ENCODE measurements at places on chromosomes 6 and 20. TPM values are rescaled to one million over a fixed set of nuclear protein-coding genes. Genes with fewer than 3 reads are reported as not detected.

- no peak overlapping the region for H3K27ac ChIP-seq
- H3K4me1 ChIP-seq, result peaks cover 30% of the 10 kb centered on the region
- H3K4me3 ChIP-seq, result no peak overlapping the region
- DNase-seq, result no peak
- no peaks in the 10 kb centered on the region for H3K36me3 ChIP-seq
Measured at GRCh38 chr6:170237999-170238740, 52.7 kb downstream of the DLL1 start.

GRCh38 chr6:129628101-129628815, 81.7 kb downstream of the ARHGAP18 start:
- DNase-seq, result no peak
- H3K27ac ChIP-seq, result no peak overlapping the region
- H3K27me3 ChIP-seq, result no peaks in the 10 kb centered on the region
- H3K4me1 ChIP-seq, result peaks cover 3% of the 10 kb centered on the region

The RSPO4 gene
- 0.86 TPM for total RNA-seq

- no peak for DNase-seq
- no peak overlapping the region for H3K4me3 ChIP-seq
- H3K27me3 ChIP-seq, result no peaks in the 10 kb centered on the region
- no peaks in the 10 kb centered on the region for H3K4me1 ChIP-seq
- H3K36me3 ChIP-seq, result no peaks in the 10 kb centered on the region
Measured at GRCh38 chr6:54195637-54196036, 84.4 kb downstream of the MLIP start.

The TMEM200A gene
- total RNA-seq, result 25.4 TPM

The ACTL10 gene
- 1.0 TPM for total RNA-seq

DNA sequence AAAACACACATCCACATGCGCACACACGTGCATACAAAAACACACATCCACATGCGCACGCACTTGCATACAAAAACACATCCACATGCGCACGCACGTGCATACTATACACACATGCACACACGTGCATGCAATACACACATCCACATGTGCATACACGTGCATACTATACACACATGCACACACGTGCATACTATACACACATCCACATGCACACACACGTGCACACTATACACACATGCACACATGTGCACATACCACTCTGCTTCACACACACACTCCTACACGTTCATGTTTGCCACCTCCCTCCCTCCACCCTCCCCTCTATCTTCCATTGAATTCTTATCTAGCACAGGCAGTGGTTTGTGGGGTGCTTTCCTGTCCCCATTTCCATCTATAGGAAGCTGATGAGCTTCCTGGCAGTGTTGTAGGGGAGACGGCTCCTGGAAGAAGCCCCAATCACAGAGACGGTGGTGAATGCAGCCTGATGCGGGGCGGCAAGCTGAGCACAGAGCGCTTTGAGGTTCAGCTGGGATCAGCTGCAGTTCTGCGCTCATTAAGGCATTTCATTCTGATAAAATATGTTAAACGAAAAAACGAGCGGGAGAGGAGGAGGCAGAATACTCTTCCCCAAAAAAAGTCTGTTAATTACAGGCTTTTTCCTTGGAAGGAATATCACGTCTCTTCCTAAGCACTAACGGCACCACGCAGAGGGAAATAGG, 287.7 kb downstream of the TAF4 start:
- H3K27me3 ChIP-seq, result peaks cover 2% of the 10 kb centered on the region
- H3K4me3 ChIP-seq, result no peak overlapping the region
- H3K36me3 ChIP-seq, result peaks cover 16% of the 10 kb centered on the region
- H3K4me1 ChIP-seq, result no peaks in the 10 kb centered on the region
- DNase-seq, result no peak

GRCh38 chr6:152701081-152701862, 3.6 kb downstream of the MYCT1 start:
- no peak overlapping the region for H3K27ac ChIP-seq
- no peaks in the 10 kb centered on the region for H3K27me3 ChIP-seq
- no peak for DNase-seq

The TNF gene
- total RNA-seq, result not detected

DNA sequence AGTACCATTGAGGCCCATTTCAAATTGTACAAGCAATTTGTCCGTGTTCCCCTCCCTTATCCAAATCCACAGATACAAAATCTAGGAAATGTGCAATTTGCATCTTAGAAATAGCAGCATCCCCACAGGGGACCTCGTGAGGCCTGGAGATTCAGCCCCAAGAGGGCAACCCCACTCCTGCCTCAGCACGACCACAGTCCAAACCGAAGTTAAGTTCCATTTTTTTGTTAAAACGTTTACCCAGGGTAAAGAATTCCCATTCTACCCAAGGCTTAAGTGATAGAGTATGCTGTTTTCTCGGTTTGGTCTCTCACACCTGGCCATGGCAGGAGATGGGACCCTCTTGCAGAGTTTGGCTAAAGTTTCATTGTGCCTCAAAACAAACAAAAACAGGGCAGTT, 41.2 kb downstream of the PLCG1 start:
- no peak for DNase-seq
- H3K27me3 ChIP-seq, result peaks cover 11% of the 10 kb centered on the region
- peaks cover 3% of the 10 kb centered on the region for H3K36me3 ChIP-seq
- no peak overlapping the region for H3K4me3 ChIP-seq

- peaks cover 9% of the 10 kb centered on the region for H3K27me3 ChIP-seq
- peaks cover 13% of the 10 kb centered on the region for H3K4me1 ChIP-seq
- no peak overlapping the region for H3K27ac ChIP-seq
- no peaks in the 10 kb centered on the region for H3K36me3 ChIP-seq
- DNase-seq, result no peak
- H3K4me3 ChIP-seq, result no peak overlapping the region
Measured at GRCh38 chr20:48409055-48409615, 418.7 kb downstream of the PREX1 start.

The CFAP206 gene
- total RNA-seq, result 1.9 TPM

The TFEB gene
- 3.1 TPM for total RNA-seq

The EYS gene
- 13.2 TPM for total RNA-seq

DNA sequence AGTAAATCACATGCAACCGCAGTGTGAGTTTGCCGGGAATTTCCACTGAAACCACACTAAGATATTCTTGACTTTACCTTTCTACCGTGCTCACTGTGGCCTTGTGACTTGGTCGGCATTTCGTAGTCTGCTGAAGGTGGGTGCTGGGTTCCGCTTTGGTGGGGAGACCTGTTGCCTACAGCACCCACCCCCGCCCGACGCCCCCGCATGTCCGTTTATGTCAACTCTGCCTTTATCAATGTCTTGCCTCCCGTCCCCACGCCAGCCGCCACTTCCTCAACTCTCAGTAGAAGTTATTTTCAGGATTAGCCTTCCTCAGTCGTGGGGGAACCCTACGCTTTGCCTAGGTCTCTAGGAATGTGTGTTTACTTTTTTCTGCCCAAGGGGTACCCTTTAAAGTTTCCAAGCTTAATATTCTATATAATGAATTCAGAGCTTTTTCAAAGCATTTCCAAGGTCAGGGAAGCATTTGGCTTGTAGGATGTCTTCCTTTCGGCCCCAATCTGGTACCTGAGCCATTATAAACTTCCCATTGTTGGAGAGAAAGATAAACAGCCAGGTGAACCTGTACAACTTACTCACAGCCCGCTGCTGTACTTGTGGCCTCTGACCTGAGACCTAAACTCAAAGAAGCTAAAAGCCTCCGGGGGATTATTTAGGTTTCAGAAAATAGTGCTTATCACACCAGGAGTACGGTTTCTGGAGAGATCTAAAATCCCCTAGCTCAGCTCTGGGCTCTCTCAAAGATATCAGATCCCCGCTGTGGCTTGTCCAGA, 54.2 kb downstream of the TBC1D7 start:
- no peak overlapping the region for H3K27ac ChIP-seq
- no peaks in the 10 kb centered on the region for H3K27me3 ChIP-seq
- no peaks in the 10 kb centered on the region for H3K4me1 ChIP-seq
- no peak for DNase-seq
- no peaks in the 10 kb centered on the region for H3K36me3 ChIP-seq

- DNase-seq, result no peak
- no peak overlapping the region for H3K27ac ChIP-seq
- H3K4me1 ChIP-seq, result peaks cover 13% of the 10 kb centered on the region
Measured at GRCh38 chr6:41452763-41453162, 93.4 kb upstream of the FOXP4 start.

The BPIFB4 gene
- not detected for total RNA-seq

DNA sequence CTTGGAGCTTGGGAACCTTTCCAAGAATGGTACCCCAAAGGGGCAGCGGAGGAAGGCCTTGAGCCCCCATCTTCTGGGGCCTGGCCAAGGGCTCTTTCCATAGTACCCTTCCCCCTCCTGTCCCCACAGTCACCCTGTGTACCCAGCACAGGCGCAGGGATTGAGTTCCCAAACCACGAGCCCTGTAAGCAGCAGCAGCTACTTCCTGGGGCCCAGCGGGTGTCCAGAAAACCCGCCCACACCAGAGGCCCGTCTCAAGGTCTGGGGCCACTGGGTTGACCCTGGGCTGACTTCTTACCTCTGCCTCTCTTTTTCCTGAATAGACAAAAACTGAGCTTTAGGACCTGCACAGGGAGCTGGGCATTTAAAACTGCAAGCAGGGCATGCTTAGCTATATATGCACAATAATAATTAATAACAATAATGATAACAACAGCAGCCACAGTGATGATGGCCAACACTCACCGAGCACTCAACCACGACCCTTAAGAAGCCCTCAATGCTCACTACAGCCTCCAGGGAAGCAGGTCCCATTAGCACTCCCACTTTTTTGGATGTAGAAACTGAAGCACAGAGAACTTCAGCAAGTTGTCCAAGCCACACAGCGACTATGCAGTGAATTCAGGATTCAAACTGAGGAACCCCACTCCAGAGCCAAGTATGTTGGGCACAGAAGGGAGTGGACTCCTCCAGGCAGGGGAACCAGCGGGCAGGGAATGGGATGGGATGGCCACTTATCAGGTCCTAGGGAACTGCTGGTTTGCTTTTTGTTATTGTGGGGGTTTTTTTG, 14.5 kb downstream of the NOL4L start:
- no peak for DNase-seq
- H3K4me3 ChIP-seq, result no peak overlapping the region
- peaks cover 1% of the 10 kb centered on the region for H3K36me3 ChIP-seq
- H3K27me3 ChIP-seq, result peaks cover 9% of the 10 kb centered on the region
- H3K27ac ChIP-seq, result no peak overlapping the region

- peaks cover 3% of the 10 kb centered on the region for H3K4me1 ChIP-seq
- H3K27me3 ChIP-seq, result no peaks in the 10 kb centered on the region
- H3K36me3 ChIP-seq, result no peaks in the 10 kb centered on the region
- H3K27ac ChIP-seq, result no peak overlapping the region
Measured at GRCh38 chr6:130947464-130947863, 115.6 kb downstream of the EPB41L2 start.

GRCh38 chr6:88454658-88455057, 288.5 kb upstream of the CNR1 start:
- peaks cover 16% of the 10 kb centered on the region for H3K4me1 ChIP-seq
- H3K4me3 ChIP-seq, result no peak overlapping the region
- no peak for DNase-seq

- no peak overlapping the region for H3K27ac ChIP-seq
- no peak overlapping the region for H3K4me3 ChIP-seq
- DNase-seq, result no peak
- H3K27me3 ChIP-seq, result peaks cover 2% of the 10 kb centered on the region
- no peaks in the 10 kb centered on the region for H3K4me1 ChIP-seq
- H3K36me3 ChIP-seq, result no peaks in the 10 kb centered on the region
Measured at GRCh38 chr6:137968455-137968804, 101.4 kb downstream of the TNFAIP3 start.

DNA sequence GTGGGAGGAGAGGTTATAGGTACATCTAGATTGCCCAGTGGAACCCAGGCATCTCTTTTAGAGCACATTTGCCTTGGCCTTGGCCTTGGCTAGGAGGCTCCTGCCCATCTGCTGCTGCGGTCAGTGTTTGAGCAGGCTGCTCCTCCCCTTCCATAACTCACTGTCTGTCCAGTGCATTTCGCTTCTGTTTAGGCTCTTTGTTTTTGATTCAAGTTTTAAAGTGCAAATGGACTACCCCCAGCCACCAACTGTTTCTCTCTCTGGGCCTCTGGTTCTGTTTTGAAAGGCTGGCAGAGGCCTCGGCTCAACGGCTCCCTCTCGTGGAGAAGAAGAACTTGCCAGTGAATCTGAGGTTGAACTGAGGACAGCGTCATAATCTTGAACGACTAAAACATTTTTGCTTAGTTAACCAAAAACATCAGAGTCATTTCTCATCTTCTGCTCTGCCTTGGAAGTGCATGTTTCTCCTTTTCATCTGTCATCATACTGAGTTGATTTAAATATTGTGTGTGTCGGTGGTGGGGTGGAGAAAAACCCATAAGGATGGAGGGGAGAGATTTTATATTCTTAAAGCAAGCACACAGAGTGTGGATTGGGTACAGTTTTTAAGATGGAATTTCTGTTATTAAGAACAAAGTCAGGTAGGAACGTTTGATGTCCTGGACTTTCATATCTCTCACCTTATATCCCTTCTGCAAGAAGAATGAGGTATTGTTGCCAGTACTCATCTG, 171.4 kb downstream of the DTNBP1 start:
- H3K36me3 ChIP-seq, result peaks cover 5% of the 10 kb centered on the region
- no peak overlapping the region for H3K4me3 ChIP-seq
- H3K4me1 ChIP-seq, result peaks cover 60% of the 10 kb centered on the region
- peaks cover 10% of the 10 kb centered on the region for H3K27me3 ChIP-seq
- H3K27ac ChIP-seq, result peak overlapping the region; percentile 4

The PNRC1 gene
- total RNA-seq, result 91.4 TPM

GRCh38 chr20:60822699-60823607, 429.1 kb upstream of the CDH4 start:
- peaks cover 2% of the 10 kb centered on the region for H3K27me3 ChIP-seq
- no peak for DNase-seq
- H3K27ac ChIP-seq, result no peak overlapping the region
- peaks cover 8% of the 10 kb centered on the region for H3K4me1 ChIP-seq

DNA sequence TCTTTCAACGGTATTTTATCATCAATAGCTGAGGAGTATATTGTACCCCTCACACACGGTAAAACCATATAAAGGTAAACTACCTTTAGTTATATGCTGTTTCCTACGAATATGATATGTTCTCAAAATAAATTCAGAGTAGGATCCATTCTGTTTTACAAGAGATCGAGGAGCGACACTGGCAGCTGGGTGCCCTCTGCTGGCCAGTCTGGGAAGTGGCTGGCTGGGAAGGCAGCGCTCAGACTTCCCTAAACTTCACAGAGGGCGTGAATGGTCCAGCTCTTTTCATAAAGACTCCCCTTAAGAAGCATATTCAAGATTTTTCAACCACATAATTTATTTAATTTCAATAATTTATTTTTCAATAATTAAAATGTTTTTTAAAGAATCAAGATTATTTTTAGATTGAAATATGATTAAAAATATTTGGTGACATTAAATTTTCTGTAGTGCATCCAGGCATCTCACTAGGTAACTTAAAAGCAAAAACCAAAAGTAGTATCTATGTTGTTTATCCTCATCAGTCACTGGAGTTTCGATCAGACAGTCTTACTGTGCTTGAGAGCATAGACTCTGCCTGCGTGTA, 187.5 kb upstream of the PDE10A start:
- peak overlapping the region; percentile 77 for H3K27ac ChIP-seq
- H3K27me3 ChIP-seq, result peaks cover 13% of the 10 kb centered on the region
- H3K4me1 ChIP-seq, result peaks cover 31% of the 10 kb centered on the region
- peak; percentile 87 for DNase-seq
- H3K36me3 ChIP-seq, result peaks cover 6% of the 10 kb centered on the region
- no peak overlapping the region for H3K4me3 ChIP-seq

Measured in glutamatergic neuron (in vitro differentiated cells).